ENCODE measurements at places on chromosomes 2 and 18.

DNA sequence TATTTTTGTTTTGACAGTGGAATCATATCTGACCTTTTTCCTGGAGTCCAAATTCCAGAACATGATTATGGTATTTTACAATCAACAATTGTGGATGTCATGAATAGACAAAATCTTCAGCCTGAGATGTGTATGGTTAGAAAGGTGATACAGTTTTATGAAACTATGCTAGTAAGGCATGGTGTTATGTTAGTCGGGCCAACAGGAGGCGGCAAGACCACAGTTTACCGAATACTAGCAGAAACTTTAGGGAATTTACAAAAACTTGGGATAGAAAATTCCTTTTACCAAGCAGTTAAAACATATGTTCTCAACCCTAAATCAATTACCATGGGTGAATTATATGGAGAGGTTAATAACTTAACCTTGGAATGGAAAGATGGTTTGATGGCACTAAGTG is 137.0 kb downstream of the DNAH6 start:
- DNase-seq, result no peak

DNA sequence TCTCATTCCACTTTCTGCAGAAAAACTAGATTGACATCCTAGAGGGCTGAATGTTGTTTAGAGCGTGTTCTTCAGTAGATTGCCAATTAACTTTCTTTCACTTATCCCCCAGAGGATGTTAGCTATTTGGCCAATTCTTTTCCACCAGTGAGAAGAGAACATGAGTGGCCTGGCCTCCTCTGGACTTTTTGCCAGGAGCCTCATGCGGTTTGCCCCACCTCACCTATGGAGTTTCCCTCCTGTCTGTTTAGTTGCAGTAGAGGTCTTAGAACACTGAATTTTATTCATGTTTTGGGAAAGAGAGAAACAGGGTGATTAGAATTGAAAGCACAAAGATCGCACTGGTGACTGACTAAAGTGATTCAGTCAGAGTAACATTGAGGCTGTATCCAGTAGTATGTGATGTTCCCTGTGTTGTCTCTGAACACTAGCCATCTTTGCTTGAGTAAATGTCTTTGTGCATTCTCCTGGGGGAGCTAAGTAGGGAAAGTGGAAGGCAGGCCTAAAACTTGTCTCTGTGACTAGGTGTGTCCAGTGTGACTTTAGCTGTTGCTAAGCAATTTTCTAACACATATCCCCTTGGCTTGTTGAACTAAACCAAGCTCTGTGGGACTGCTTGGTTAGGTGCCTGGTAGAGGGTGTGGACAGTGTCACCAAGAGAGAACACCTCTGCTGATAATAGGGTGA is 34.0 kb downstream of the UGP2 start:
- DNase-seq, result no peak

DNA sequence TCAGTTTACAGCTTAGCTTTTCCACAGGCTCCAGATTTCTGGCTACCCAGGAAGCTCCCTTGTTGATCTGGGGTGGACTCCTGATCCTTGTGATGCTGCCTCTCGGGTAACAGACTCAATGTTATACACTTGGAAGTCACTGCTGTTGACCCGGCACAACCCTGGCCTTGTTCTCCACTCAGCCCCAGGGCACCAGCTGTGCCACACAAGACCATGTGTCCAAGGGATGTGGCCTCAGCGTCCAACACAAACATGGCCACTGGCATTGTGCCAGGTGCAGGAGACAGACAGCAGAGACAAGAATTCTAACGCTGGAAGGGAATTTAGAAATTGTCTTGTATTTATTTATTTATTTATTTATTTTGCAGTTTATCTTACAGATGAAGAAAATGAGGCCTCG is 39.0 kb upstream of the PPP4R1 start:
- DNase-seq, result no peak

DNA sequence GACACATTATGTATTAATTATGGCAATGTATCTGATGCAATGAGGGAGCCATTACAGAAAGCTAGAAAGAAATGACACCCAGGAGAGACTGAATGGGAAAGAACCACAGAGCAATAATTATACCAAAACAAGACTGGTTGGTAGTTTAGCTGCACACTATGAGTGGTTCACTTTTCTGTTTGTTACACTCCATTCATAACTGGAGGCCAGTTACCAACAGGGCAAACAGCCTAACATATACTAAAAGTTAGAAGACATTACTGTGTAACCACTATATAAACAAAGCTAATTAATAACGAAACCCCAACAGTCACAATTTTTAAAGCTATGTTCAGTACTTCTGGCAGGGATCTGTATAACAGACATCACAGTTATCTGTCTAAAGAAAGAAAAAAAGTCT is 49.4 kb downstream of the NBAS start:
- DNase-seq, result no peak

- DNase-seq, result no peak
These were observed 401.0 kb downstream of the SUCLG1 start for GRCh38 chr2:84057917-84058560.

GRCh38 chr18:75170916-75171315 is 38.0 kb downstream of the PTGR3 start:
- DNase-seq, result no peak

DNA sequence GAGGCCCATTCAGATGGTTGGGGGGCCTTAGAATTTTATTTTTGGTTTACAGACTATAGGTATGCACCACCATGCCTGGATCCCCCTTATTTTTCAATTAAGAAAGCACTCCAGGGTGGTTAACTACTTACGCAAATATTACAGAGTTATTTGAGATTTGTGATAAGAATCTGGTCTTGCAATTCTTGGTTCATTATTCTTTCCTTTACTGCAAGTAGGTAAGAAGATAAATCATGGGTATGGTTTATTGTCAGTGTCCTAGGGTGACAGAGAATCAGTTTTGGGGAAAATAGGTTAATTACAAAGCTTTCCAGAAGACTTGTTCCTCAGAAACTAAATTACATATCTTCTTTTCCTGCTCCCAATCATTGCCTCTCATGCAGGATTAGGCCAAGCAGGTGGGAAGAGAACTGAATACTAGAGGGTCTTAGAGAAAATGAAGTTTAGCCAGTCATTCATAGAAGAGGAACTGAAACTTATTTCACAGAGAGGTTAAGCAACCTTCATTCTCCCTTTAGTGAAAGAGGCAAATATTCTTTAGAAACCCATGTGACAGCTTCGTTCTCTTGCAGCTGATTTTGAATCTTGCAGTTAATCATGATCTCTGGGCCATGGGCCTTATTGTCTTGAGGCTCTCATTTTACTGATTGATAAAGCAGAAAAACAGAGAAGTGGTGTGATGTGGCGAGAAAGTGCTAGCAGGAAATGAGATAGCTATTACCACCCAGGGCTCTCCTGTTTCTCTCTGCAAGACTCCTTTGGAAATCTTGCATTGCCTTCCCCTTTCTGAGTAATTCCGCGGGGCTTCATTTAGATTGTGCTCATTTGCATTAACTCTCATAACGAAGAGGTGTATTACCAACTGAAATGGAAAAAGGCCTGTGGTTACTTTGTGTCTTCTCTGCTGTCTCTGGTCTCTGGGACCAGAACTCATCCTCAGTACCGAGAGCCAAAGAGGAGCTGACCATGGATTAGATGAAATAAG is 44.8 kb upstream of the ARHGAP25 start:
- no peak for DNase-seq

- no peak for DNase-seq
These were observed 33.8 kb downstream of the CCDC93 start for GRCh38 chr2:117979911-117980701.

GRCh38 chr2:55810622-55811020 is 113.0 kb downstream of the EFEMP1 start:
- DNase-seq, result no peak

- no peak for DNase-seq
These were observed 38.3 kb upstream of the NRP2 start for GRCh38 chr2:205644018-205644417.

DNA sequence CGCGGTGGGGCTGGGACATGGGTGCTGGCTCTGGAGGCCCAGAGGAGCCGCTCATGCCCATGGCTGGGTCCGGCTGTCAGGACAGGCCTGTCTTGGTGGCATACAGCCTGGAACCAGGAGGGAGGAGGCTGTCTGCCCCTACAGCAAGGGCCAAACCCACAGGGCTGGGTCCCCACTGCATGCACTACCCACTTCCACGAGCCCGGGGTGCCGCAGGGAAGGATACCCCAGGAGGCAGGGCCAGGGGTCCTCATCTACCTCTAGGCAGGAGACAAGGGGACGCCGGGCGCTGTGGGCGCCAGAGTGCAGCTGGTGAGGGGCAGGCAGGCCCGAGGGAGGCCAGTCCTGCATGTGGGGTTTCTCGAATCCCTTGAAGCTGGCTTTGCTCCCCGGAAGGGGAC is 95.1 kb upstream of the GPC1 start:
- DNase-seq, result no peak

DNA sequence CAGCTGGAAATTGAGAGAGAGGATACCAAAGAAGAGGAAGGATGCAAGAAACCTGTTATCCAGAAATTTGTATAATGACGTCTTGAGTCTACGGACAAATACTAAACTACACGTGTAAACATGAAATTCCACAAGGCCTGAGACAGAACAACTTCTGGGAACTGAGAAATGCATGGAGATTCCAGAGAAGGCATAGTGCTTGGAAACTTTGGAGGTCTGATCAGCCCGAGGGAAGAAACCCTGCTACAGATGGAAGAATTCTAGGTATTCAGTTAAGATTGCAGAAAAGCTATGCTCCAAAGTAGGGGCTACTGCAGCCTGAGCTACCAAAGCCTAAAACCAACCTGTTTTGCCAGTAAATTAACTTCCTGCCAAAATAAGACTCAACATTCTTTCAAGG is 120.4 kb downstream of the PDCL3 start:
- DNase-seq, result no peak

DNA sequence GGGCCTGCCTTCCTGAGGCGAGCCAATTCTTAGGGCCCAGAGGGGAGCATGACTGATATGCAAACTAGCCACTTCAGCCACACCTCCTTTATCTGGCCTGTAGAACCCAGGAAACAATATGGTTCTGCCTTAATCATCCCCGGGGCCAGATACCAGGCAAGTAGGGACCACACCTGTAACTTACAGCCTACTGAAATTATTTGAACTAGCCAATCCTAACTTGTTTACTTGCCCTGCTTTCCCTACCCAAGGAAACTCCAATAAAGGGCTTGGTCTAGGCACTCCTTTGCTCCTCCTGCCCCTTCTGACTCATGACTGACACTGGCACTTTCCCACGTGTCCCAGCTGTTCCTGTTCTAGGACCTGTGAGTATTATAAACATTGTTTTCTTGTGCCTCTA is 57.6 kb downstream of the MYOM1 start:
- no peak for DNase-seq

DNA sequence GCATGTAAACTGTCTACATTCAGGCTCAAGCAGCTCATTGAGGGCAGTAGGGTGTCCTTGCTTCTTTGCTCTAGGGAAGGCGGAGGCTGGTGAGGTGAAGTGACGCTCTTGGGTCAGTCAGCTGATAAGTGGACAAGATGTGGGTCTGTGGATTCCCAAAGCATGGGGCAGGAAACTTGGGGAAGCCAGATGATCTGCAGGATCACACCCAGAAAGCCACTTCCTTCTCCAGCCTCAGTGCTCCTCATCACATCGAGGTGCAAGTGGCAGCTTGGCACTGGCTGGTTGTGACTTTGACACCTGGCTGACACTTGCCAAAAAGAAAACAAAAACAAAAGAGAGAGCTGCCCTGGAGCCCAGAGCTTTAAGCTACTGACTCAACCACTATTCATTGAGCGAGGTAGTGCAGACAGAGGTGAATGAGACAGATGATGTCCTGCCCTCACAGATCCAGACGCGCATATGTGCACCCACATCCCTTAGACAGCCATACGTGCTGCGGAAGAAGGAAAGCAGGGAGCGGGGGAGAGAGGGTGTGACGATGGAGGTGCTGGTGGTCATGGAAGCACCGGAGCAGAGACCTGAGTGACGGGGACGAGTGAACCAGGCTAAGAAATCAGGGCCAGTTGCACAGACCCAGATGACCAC is 3.1 kb upstream of the CIB4 start:
- no peak for DNase-seq

DNA sequence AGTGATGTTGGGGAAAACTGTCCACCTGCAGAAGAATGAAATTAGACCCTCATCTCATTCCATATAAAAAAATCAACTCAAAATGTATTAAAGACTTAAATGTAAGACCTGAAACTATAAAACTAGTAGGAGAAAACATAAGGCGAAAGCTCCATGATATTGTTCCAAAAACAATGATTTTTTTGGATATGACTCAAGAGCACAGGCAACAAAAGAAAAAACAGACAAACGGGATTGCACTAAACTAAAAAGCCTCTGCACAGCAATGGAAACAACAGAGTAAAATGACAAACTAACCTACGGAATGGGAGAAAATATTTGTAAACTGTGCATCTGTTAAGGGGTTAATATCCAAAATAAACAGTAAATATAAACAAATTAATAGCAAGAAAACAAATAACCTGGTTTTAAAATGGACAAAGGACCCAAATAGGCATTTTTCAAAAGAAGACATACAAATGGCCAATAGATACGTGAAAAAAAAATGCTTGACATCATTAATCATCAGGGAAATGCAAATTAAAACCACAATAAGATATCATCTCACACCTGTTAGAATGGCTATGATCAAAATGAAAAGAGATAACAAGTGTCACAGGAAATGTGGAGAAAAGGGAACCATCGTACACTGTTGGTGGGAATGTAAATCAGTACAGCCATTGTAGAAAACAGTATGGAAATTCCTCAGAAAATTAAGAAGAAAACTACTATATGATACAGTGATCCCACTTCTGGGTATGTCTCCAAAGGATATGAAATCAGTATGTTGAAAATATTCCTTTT is 26.6 kb downstream of the LRRFIP1 start:
- no peak for DNase-seq

- DNase-seq, result no peak
These were observed 39.6 kb upstream of the SCN1A start for GRCh38 chr2:166167449-166167848.

DNA sequence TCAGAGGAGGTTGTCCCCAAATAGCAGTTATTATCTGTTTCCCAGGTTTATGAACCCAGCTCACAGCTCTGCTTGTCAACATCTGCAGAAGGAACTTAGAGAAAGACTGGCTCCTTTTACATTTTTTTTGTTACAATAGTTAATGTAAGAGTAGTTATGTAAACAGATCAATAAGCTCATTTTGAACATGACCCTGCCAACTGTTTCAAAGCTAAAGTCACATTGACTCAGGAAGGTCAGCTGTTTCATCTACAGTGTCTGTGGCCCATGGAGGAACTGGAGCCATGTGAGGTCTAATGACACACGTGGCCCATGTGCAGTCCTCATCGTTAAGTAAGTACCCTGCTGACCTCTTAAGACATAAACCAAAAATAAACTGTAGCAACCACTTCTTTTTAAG is 97.1 kb downstream of the SH3RF3 start:
- DNase-seq, result no peak

- DNase-seq, result no peak
These were observed 96.3 kb upstream of the B3GNT2 start for GRCh38 chr2:62099523-62100175.

GRCh38 chr2:98164256-98164655 is 77.3 kb downstream of the VWA3B start:
- no peak for DNase-seq

DNA sequence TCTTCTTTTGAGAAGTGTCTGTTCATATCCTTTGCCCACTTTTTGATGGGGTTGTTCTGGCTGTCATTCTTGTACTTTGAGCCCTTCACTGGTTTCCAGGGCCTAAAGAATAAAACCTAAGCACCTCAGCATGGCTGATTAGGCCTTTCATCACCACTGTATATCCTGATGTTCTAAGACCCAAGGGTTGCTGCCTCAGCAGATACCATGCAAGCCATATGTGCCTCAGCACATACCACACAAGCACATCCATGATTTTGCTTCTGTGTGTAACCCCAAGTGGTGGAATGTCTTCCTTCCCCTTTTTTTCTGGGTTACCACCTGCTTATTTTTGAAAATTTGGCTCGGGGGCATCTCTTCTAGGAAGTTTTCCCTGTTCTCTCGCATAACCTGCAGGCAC is 11.4 kb downstream of the RBKS start:
- DNase-seq, result no peak

- no peak for DNase-seq
These were observed 19.6 kb upstream of the KCNG3 start for GRCh38 chr2:42513252-42513918.
